ENCODE measurements at places on chromosomes 7 and 10.

GRCh38 chr10:3339531-3339950, 167.0 kb upstream of the PITRM1 start:
- no peak for DNase-seq

DNA sequence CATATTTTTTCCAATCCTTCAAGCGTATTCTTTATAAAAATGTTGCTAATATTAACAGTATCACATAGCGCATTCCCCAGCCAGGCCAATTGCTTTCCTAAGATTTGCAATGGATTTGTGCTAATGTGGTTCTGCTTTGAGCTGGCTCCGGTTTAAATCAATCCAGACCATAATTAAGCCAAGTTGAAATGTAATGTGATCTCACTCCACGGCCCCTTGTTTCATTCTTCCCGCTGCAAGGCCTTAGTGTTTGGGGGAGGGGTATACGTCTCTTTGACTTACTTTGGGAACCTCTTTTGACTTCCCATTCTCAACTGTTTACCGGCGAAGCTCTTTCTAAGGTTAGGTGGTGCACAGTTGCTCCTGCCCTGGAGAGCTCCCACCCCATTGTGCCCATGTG, 86.4 kb downstream of the PRPF18 start:
- DNase-seq = no peak

- DNase-seq = no peak
Observed at GRCh38 chr10:3740157-3740871, 44.7 kb downstream of the KLF6 start.

- DNase-seq = no peak
Observed at GRCh38 chr10:15813415-15813814, 46.9 kb downstream of the MINDY3 start.

DNA sequence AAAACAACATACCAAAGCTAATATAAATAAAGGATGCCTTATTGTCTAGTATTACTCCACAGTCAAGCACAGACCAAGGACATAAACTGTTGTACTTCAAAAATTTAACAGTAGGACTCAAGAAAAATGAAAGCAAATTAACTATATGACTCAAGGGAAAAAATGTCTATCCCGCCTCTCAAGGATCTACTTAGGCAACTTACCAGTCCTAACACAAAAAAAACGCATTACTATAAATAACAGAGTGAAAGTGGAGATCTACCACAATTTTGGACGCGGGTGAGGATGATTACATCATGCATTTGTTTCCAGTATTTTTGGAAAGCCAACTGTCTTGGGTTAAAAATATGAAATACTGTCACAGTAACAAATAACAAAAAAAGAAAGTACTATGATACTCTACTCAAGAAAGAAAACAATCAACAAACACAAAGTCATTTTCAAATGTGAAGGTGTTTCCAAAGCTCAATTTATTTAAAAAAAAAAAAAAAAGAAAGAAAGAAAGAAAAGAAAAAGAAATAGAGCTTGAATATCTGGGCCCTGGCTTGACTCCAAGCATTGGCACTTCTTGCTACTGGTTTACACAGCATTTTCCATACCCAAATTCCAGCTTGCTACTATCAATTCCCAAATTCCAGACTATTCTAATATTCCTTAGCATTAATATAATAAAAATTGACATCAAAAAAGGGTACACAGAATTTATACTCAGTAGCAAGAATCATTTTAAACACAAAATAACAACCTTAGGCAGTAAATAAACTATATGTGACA, 99.4 kb downstream of the RSU1 start:
- DNase-seq = no peak

DNA sequence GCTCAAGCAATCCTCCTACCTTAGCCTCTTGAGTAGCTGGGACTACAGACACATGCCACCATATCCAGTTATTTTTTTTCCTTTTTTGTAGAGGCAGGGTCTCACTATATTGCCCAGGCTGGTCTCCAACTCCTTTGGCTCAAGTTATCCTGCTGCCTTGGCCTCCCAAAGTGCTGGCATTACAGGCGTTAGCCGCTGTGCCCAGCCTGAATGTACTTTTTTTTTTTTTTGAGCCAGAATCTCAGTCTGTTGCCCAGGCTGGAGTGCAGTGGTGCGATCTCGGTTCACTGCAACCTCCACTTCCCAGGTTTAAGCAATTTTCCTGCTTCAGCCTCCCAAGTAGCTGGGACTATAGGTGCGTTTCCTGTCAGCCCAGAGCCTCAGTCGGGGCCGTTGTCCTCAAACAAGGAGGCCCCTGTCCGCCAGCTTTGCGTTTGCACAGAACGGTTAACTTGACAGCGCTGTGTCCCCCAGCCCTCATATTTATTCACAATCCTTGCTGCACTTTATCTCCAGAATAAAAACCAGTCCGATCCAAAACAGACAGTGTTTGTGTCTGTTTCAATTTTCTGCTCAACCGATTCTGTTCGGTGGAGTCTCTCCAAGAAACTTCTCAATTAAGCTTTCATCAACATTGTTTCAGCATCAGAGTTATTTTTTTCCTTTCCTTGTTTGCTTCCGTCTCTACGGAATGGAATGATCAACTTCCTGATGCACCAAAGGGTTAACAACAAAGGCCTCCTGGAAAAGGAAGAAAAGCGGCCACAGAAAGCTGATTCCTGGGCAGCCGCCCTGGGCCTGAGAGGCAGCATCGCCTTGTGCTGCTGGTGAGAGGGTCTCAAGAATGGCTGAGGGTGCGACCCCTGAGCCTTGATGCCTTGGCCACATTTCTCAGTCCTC, 64.5 kb downstream of the PDIA4 start:
- DNase-seq = no peak

DNA sequence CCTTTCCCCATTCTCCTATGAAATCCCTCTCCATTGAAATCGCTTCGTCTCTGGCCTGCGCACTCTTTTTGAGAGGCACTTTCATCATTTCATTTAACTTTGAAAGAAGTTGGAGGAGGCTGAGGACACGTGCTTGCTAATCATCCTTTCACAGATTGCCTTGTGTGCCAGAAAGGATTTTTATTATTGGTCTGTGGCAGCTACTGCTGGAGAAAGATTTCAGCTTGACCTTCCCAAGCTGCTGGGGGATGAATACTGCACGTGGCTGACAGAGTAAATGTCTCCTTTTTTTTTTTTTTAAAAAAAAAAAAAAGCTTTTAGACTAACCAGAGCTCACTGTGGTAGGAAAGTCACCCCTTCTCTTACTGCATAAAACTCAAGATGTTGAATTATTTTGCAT, 44.2 kb upstream of the KCNIP2 start:
- no peak for DNase-seq

DNA sequence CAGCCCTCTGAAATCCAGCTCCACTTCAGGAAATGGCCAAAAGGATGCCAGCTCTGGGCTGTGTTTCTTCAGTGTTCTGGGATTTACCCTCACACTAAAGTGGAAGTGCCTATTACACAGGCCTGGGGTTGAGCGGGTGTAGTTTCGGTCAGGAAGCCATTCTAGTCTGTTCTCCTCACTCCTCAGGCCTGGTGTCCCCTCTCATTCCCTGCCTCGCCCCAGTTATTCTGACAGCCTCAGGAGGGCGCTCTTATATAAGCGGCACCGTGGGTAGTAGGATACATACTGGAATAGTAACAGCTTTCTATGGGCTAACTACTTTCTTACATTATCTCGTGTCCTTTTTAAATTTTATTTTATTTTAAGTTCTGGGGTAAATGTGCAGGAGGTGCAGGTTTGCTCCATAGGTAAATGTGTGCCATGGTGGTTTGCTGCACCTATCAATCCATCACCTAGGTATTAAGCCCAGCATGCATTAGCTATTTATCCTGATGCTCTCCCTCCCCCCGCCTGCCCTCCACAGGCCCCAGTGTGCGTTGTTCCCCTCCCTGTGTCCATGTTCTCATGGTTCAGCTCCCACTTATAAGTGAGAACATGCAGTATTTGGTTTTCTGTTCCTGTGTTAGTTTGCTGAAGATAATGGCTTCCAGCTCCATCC, 12.2 kb upstream of the LGI1 start:
- DNase-seq = no peak

DNA sequence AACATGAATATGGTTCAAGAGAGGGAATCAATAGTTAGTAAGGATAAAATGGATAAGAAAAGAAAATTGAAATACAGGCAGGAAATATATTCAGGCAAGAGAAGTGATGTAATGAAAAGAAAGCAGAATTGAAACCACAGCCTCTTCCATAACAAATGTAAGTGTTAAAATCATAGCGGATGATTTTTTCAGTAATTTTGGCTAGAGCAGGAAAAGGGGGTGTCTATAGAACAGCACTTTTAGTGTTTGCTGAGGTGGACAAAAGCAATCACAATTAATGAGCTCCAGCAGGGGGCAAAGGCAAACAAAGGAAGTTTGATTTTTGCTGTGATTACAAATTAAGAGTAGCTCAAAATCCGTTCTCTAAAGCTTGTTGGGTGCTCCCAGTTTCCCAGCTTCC, 79.0 kb downstream of the TRIL start:
- DNase-seq = no peak

DNA sequence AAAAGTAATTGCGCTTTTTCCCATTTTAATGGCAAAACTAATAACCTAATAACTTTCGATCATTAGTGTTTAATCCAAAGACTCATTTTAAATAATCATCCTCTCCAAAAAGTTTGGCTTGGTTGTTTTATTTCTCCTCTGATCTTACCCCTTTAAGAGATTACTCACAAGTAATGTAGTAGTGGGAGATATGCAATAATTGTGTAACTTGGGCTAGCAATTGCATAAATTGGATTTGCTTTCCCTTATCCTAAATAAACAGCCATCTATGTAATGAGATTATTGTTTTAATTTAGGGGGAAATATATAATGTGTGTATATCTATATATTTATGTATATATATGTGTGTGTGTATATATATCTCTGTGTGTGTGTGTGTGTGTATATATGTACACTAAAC, 82.5 kb downstream of the RNLS start:
- DNase-seq = no peak

- no peak for DNase-seq
Observed at GRCh38 chr10:111439034-111439842, 362.4 kb downstream of the ADRA2A start.

DNA sequence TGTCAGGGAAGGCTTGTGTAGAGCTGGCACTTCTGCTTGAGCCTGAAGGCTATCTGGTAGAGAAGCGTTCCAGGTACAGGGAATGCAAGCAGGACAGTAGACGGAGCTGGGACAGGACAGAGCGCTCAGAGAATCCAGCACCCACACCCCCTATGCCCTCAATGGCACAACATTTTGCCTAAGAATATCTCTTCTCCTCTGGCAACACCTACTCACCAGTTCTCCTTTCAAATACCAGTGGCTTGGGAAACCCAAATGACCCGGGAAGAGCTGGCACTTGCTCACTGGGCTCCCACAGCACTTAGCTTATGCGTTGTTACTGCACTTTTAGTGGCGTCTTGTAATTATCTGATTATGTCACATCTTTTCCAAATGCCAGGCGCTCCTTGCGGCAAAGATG, 118.6 kb downstream of the RNF216 start:
- no peak for DNase-seq

DNA sequence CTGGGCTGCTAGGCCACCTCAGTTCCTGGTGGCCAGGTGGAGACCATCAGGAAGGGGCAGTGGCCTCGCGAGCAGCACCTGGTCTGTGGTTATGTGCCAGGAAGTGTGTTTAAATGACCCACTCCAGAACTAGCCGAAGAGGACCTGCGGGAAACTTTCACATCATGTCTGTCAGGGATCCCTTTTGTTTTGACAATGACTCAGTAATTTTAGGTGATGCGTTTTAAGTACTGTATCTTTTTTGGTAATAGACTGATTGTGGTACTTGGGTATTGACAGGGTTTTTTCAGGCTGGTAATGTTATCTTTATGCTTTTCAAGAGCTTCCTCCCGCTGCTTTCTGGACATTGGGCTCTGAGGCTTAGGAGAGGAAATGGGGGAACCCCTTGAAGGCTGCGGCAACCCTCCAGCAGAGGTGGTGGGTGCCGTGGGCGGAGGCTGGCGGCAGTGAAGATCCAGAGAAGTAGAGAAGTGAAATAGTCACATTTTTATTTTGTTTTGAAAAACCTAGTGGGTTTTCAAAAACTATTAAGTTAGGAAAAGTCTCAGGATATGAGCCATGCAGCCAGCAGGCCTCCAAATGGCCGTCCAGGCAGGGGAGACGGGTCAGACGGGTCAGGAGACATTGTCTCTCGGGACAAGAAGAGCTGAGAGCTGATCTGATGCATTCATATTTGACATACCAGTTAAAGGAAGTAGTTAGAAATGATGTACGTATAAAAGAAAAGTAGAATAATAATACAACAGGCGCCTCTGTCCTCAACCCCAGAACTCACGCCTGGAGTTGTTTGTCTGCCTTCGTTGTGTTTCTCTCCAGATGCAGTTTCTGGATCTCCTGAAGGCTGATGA, 27.7 kb downstream of the PPP2R2D start:
- DNase-seq = no peak

DNA sequence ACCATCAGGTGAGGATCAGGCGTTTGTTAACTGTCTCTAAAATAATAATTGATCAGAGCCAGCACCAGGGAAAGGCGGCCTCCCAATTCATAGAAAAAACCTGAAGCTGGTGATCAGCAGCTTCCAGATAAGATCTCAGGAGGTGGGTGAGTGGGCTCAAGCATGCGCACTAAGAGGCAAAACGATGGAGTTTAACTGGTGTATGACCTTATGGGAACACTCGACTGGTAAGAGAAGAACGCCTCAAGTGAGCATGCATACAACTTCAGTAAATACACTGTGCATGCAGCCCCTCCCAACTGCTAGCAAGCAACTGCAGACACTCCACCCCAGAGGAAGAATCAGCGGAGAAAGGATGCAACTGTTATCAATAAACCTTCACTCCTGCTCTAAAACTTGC, 18.1 kb downstream of the RAPGEF5 start:
- no peak for DNase-seq

- no peak for DNase-seq
Observed at GRCh38 chr10:93126483-93127052, 52.9 kb downstream of the CYP26A1 start.

GRCh38 chr7:27151931-27152815, at the start of gene HOXA3:
Gene HOXA3, minus strand, starts transcription at chr7:27152583. Its CDS starts 41,943 bp downstream, at chr7:27110640.
- no peak for DNase-seq

GRCh38 chr7:12649348-12649747, 38.1 kb upstream of the ARL4A start:
- DNase-seq = no peak

GRCh38 chr7:50868426-50869100, 85.9 kb upstream of the GRB10 start:
- DNase-seq = no peak

DNA sequence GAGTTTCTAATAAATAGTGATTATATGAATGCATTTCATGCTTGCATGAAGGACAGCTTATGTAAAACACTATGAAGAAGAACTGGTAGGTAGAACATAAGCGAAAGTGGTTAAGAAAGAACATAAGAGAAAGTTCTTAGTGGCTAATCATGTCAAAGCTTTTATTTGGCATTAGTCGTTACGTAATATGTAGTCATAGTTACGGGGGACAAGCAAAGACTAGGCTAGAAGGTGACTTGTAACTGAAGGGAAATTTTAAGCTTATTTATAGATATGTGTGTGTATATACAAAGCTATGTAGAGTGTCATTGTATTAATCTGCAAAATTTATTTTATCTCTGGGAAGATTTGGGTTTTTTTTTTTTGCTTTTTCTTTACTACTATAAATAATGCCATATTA, 36.9 kb downstream of the CAPZA2 start:
- no peak for DNase-seq

GRCh38 chr7:43351683-43352082, 231.2 kb upstream of the STK17A start:
- no peak for DNase-seq

GRCh38 chr7:99296471-99296870, 23.8 kb downstream of the MYH16 start:
- DNase-seq = no peak

Data from NCI-H2081 treated with DMSO at 0.1 percent for 48 hours (cell line).